Activated CD4-positive, CD25-positive, alpha-beta regulatory T cell treated with anti-CD3 and anti-CD28 coated beads, Interleukin-2, amount 50 U/mL, for 16 hours (primary cell): ENCODE measurements at places on chromosomes 16 and 17.

DNA sequence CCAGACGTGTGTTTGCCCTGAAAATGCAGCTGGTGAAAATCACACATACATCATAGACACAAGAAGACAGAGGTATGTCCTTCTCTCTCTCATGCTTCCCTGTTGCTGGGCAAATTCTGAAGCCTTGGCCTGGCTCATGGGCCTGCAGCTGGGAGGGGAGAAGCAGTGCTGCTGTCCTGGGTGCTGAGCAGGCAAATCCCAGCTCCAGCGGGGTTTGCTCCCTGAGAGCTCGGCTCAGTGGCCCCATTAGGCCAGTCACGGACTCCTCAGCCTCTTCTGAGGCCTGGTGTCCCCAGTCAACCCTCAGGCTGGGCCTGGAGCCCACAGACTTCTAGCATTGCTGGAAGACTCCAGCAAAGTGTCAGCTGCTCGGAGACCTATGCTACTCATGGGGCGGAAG is 11.7 kb downstream of the RHBDL3 start:
- DNase-seq: no peak

- DNase-seq: no peak
Observed at GRCh38 chr17:33288954-33289353, 4.1 kb downstream of the ASIC2 start.

DNA sequence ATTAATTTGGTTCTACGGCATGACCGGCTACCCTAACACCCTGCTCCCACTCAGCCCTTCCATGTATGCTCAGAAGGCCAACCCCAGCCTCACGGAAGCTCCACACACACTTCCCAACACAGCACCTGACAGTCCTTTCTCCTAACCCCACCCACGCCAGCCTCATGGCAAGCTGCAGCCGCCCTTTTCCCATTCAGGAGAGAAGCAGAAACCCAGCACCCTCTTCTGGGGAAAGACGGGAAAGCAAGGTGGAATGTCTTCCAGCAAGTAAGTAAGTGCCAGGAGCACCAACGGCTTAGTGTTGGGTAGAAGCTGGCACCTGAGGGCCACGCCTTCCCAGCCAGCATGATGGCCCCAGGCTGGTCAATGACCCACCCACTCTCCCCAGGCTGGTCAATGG is 32.1 kb downstream of the ABR start:
- DNase-seq: no peak

DNA sequence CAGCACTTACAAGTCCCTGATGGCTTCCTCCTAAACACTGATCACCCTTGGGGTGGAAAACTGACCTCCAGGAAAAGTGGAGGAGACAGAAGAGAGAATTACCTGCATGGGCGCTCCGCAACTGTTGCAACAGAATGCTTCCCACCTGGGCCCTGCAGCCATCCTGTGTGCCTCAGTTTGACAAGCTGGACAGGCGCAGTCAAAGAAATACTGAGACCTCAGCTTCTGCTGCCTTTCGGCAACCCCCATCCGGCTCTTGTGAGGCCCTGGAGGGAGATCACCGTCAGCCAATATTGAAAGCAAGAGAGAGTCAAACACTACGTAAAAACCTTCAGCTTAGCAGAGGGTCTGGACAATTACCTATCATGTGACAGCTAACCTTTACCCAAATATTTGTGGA is 24.8 kb downstream of the SERPINF1 start:
- no peak for DNase-seq

DNA sequence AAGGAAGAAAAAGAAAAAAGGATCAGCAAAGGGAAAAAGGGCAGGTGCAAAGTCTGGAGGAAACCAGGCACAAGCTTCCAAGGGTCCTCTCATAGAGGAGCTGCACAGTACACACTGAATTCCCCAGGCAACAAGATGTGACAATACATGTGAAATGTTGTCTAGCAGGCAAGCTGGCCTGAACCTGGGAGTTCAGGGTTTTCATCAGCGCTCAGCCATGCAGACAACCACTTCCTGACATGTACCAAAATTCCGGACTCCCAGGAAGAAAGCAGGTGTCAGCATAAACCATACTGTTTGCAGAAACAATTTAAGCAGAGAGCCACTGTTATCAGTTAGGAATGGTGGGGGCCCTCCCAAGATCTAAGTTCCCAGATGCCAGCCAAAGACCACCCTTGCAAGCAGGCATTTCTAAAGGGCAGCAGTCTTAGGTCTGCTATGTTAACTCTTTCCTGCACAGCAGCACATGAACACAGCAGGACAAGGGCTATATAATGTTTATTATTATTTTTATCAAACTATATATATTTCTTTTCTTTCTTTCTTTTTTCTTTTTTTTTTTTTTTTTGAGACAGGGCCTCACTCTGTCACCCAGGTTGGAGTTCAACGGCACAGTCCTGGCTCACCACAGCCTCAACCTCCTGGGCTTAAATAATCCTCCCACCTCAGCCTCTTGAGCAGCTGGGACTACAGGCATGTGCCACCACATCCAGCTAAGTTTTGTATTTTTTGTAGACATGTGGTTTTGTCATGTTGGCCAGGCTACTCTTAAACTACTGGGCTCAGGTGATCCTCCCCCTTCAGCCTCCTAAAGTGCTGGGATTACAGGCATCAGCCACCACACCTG is 10.1 kb downstream of the TK2 start:
- DNase-seq: no peak

GRCh38 chr16:52439171-52439701 is 107.7 kb downstream of the TOX3 start:
- DNase-seq: no peak

GRCh38 chr17:38574712-38575111 is 31.0 kb downstream of the SRCIN1 start:
- DNase-seq: no peak

GRCh38 chr16:80913397-80913796 is 93.3 kb downstream of the CMC2 start:
- DNase-seq: no peak

DNA sequence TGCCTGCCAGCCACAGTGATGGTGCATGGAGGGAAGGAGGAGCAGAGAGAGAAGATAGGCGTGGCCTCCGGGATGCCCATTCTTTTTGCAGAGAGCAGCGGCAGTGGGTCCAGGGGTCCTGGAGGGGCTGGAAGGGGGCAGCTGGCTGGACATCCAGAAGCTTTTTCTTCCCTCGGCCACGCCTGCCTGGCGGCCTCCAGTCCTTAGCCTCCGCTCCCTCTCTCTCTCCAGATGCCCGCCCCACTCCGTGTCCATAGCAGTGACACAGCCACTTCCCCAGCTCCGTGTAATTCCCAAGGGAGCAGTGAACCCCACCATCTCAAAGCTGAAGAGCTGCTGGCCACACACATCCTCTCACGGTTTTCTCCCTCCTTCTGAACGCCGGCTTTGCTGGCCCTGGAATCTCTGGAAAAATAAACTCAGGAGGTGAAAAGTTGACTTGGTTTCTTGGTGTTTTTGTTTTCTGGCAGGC is 26.3 kb upstream of the CDC42EP4 start:
- no peak for DNase-seq

DNA sequence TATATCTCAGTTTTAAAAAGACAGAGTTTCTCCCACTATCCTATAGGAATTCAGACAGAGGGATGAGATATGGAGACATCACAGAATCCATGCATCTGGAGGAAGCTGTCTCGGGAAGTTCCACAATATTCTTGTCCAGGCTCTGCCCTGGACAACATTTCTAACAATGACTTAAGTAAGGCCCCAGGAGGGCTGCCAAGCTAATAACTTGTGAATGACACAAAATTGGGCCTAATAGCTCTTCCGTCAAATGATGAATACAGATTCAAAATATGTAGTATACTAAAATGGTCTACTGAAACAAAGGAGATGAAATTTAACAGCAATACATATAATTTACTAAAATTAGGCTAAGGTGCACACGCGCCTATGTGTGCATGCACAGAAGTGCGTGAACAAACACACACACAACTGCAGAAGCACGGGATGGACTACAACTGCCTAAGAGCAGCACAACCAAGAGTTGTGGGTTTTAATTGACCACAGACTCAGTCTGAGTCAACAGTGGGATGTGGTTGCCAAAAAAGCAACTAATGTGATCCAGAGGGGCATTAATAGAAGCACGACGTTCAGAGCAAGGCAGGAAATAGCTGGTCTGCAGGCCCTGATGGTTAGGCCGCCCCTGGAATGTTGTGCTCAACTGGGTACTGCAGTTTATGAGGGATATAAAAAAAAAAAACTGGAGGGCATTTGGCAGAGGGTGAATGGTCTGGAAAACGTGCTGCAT is 26.3 kb upstream of the HS3ST2 start:
- DNase-seq: no peak

DNA sequence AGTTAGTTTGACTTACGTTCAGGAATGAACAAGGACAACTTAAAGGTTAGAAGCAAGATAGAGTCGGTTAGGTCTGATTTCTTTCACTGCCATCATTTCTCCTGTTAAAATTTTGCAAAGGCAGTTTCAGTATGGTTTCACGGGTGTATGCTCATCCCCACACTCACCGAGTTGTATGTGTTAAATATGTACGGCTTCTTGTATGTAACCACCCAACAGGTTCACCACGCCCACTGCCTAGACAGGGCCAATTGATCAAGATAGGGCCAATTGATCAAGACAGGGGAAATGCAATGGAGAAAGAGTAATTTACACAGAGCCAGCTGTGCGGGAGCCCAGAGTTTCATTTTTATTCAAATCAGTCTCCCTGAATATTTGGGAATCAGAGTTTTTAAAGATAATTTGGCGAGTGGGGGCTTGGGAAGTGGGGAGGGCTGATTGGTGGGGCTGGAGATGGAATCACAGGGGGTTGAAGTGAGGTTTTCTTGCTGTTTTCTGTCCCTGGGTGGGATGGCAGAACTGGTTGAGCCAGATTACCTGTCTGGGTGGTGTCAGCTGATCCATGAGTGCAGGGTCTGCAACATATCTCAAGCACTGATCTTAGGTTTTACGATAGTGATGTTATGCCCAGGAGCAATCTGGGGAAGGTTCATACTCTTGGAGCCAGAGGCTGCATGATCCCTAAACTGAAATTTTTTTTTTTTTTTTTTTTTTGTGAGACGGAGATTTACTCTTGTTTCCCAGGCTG is 62.4 kb upstream of the PLCG2 start:
- no peak for DNase-seq

DNA sequence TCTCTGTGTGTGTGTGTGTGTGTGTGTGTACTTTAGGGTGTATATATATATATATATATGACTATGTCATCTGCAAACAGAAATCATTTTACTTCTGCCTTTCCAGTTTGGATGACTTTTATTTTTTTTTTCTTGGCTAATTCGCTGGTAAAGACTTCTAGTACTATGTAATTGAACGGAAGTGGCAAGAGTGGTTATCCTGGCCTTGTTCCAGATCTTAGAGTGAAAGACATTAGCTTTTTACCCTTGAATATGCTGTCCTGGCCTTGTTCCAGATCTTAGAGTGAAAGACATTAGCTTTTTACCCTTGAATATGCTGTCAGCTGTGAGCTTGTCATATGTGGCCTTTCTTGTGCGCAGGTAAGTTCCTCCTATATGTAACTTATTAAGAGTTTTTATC is 72.7 kb upstream of the MYOCD start:
- DNase-seq: no peak

- DNase-seq: no peak
Observed at GRCh38 chr17:82235775-82236141, 6.9 kb downstream of the SLC16A3 start.

GRCh38 chr16:71885261-71885650 is 1.3 kb upstream of the ZNF821 start:
- DNase-seq: no peak

GRCh38 chr17:82923366-82924113 is 83.7 kb upstream of the ZNF750 start:
- DNase-seq: no peak

- DNase-seq: no peak
Observed at GRCh38 chr17:74008196-74008595, 195.3 kb upstream of the RPL38 start.

DNA sequence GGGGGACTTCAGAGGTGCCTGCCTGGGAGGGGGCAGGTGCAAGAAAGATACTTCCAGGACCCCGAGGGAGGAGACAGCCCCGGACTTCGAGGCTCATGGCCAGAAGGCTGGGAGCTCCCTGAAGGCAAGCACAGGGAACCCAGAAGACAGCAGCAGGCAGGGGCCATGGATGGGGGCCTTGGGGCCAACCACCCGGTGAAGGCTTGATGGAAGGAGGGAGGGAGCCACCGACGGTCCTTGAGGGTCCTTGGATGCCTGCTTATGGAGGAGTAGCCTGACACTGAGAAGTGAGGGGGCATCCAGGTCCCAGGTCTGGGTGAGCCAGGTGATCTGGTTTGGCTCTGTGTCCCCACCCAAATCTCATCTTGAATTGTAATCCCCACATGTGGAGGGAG is 89.7 kb downstream of the SEC14L1 start:
- no peak for DNase-seq

- DNase-seq: no peak
Observed at GRCh38 chr17:3630781-3631180, 5.3 kb downstream of the SHPK start.

DNA sequence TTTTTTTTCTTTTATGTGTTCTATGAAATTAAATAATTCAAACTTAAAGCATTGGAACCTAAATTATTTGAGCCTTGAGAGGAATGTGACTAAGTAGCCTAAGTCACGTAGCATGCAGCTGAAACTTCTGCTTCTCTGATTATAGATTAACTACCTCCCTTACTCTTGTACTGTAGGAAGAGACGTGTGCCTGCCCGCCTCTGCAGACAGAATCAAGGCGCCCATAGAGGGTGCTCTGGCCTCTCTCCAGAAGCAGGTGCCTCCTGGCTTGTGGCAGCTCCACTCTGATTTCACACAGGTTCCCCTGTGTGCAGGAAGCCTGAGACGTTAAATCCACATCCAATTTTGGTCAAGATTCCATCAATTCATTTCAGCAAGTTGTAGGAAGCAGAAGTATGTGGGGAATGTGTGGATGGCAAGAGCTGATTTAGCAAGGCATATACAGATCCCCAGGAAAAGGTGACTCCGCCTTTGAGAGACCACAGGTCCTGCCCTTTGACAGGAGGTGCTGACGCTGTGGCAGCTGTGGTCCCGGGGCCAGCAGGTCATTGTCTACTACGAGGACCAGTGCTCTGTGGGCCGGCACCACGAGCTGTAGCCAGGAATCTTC is 1418.8 kb downstream of the CDH11 start:
- DNase-seq: no peak

DNA sequence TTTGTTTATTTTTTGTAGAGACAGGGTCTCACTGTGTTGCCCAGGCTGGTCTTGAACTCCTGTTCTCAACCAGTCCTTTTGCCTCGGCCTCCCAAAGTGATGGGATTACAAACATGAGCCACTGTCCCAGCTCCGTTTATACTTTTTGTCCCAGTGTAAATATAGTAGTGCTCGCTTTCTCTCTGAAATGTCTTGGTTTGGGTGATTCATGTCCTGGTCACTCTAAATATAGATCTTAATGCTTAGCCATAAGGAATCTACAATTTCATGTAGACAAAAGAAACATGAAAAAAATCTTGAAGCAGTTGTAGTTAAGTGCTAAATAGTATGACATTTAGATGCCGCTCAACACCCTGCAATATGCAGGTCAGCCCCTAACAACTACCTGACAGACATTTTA is 126.9 kb downstream of the KATNIP start:
- DNase-seq: no peak

GRCh38 chr17:77208217-77208808 is 67.5 kb downstream of the SEC14L1 start:
- no peak for DNase-seq

- no peak for DNase-seq
Observed at GRCh38 chr17:5365831-5366230, 53.6 kb downstream of the NUP88 start.
